ENCODE measurements at places on chromosomes 1 and 21. TPM values are rescaled to one million over a fixed set of nuclear protein-coding genes. Genes with fewer than 3 reads are reported as not detected.
A peak's percentile ranks its signal among the peaks of the same experiment; 100 is the strongest.

DNA sequence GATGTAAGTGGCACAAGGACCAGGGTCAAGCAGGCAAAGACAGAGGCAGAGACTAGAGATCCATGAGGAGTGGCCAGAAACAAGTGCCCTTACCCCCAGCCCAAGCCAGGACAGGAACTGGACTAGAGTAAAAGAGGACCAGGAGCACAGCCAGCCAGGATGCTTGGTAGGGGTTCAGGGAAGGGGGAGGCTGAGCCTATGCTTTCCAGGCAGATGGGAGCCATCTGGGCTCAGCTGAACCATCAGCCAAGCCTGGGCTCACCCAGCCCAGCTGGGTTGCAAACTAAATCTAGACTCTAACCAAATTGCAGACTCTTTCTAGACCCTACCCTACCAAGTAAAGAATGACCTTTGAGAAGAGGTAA is 15.2 kb downstream of the PDZK1IP1 start:
- no peak for DNase-seq
- peaks cover 8% of the 10 kb centered on the region for H3K27me3 ChIP-seq
- H3K27ac ChIP-seq = no peak overlapping the region
- H3K4me1 ChIP-seq = peaks cover 7% of the 10 kb centered on the region

- H3K27ac ChIP-seq = no peak overlapping the region
- no peaks in the 10 kb centered on the region for H3K4me1 ChIP-seq
- H3K27me3 ChIP-seq = no peaks in the 10 kb centered on the region
- no peak for DNase-seq
These were observed 136.8 kb upstream of the GORAB start for GRCh38 chr1:170395149-170395548.

GRCh38 chr1:190453550-190453949 is 24.1 kb downstream of the BRINP3 start:
- H3K27ac ChIP-seq = no peak overlapping the region
- no peaks in the 10 kb centered on the region for H3K4me1 ChIP-seq
- no peaks in the 10 kb centered on the region for H3K36me3 ChIP-seq
- no peaks in the 10 kb centered on the region for H3K27me3 ChIP-seq

- H3K4me1 ChIP-seq = no peaks in the 10 kb centered on the region
- no peak overlapping the region for H3K4me3 ChIP-seq
- H3K36me3 ChIP-seq = no peaks in the 10 kb centered on the region
- DNase-seq = no peak
- no peaks in the 10 kb centered on the region for H3K27me3 ChIP-seq
These were observed 16.1 kb upstream of the CLDN8 start for GRCh38 chr21:30232011-30232410.

GRCh38 chr1:203572134-203572625 is 54.5 kb upstream of the ATP2B4 start:
- H3K27ac ChIP-seq = no peak overlapping the region
- H3K4me1 ChIP-seq = no peaks in the 10 kb centered on the region
- no peak for DNase-seq
- no peak overlapping the region for H3K4me3 ChIP-seq
- H3K27me3 ChIP-seq = no peaks in the 10 kb centered on the region
- no peaks in the 10 kb centered on the region for H3K36me3 ChIP-seq

DNA sequence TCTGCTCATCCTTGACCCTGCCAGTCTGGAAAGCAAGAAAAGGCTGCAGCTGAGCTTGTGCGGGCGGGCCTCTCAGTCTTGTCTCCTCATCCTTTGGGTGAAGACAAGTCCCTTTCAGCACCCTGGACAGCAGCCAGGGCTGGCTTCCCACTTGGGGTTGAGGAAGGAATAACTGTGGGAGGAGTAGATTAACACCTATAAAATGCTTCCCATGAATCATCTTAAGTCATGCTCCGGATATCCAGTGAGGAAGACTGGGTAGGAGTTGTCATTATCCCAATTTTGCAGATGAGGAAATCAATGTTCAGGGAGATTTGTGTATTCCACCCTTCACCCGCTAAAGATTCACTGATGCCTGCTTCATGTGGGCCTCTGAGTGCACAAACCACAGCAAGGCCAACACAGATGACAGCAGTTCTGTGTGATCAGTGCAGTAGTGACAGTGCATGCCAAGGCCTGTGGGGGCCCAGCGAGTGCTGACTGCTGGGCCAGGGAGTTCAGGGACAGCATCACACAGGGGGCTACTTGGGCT is 20.1 kb upstream of the COL16A1 start:
- H3K27me3 ChIP-seq = no peaks in the 10 kb centered on the region
- no peaks in the 10 kb centered on the region for H3K4me1 ChIP-seq
- no peaks in the 10 kb centered on the region for H3K36me3 ChIP-seq
- H3K4me3 ChIP-seq = no peak overlapping the region
- DNase-seq = no peak

Gene ZNF593OS
- total RNA-seq = not detected

GRCh38 chr1:44049839-44050238 is 18.6 kb upstream of the SLC6A9 start:
- H3K4me3 ChIP-seq = no peak overlapping the region
- no peak for DNase-seq
- no peaks in the 10 kb centered on the region for H3K36me3 ChIP-seq
- no peak overlapping the region for H3K27ac ChIP-seq
- H3K4me1 ChIP-seq = no peaks in the 10 kb centered on the region
- no peaks in the 10 kb centered on the region for H3K27me3 ChIP-seq

GRCh38 chr1:106249365-106249764 is 807.1 kb upstream of the PRMT6 start:
- DNase-seq = no peak

Gene SUMO3
- total RNA-seq = 65.8 TPM

Gene CD46
- 123 TPM for total RNA-seq

Gene TTC39A
- not detected for total RNA-seq

Gene PRKAA2
- not detected for total RNA-seq

DNA sequence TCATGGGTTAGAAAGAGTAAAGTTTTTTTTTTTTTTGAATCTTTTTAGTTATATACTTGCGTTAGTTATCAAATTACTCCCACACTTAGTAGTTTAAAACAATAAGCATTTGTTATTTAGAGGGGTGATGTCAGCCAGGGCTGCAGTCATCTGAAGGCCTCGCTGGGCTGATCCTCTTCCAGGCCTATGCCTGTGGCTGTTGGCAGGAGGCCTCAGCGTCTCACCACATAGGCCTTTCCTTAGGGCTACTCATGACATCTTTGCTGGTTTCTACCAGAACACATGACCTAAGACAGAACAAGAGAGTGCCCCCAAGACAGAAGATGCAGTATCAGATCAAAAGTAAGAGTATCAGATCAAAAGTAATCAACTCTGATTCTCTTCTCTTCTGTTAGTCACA is 167.4 kb downstream of the HHAT start:
- H3K4me3 ChIP-seq = no peak overlapping the region
- no peaks in the 10 kb centered on the region for H3K27me3 ChIP-seq
- H3K27ac ChIP-seq = no peak overlapping the region
- H3K4me1 ChIP-seq = no peaks in the 10 kb centered on the region
- no peaks in the 10 kb centered on the region for H3K36me3 ChIP-seq
- DNase-seq = no peak

DNA sequence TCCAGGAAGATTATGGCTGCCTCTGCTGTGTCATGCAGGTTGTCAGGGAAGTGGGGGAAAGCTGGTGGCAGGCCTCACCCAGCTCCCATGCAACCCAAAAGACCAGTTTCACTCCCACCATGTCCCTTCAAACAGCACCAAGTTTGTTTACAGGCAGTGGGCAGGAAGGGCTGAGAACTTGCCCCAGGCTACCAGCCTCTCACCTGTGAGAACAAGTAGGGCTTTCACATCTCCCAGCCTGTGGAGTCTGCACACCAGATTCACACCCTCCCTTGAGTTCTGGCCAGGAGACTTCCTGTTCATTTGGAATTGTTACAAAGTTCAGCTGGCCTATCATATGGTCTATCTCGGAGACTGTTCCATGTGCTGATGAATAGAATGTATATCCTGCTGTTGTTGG is 27.8 kb downstream of the RPAP2 start:
- no peak for DNase-seq
- no peak overlapping the region for H3K4me3 ChIP-seq
- no peaks in the 10 kb centered on the region for H3K4me1 ChIP-seq
- H3K36me3 ChIP-seq = peaks cover 20% of the 10 kb centered on the region

DNA sequence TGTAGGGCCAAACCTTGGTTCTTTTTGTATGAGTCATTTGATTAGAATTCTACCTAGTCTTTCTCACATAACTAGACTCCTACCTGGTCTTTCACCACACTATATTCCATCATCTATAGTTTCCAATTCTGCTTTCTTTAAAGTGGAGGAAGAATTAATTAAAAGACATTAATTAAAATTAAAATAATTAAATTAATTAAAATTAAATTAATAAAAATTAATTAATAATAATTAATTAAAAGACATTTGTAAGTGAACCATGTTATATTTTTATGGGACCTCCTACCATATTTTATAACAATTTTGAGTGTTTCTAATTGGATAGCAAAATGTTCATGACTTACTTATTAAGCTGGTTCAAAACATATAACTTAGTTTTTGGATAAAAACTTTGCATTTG is 77.4 kb downstream of the CCDC18 start:
- no peak overlapping the region for H3K4me3 ChIP-seq
- no peak for DNase-seq
- no peaks in the 10 kb centered on the region for H3K27me3 ChIP-seq
- H3K27ac ChIP-seq = no peak overlapping the region
- H3K36me3 ChIP-seq = peaks cover 14% of the 10 kb centered on the region
- H3K4me1 ChIP-seq = no peaks in the 10 kb centered on the region

Gene TMEM201
- 12.1 TPM for total RNA-seq

Gene TSPEAR
- not detected for total RNA-seq

DNA sequence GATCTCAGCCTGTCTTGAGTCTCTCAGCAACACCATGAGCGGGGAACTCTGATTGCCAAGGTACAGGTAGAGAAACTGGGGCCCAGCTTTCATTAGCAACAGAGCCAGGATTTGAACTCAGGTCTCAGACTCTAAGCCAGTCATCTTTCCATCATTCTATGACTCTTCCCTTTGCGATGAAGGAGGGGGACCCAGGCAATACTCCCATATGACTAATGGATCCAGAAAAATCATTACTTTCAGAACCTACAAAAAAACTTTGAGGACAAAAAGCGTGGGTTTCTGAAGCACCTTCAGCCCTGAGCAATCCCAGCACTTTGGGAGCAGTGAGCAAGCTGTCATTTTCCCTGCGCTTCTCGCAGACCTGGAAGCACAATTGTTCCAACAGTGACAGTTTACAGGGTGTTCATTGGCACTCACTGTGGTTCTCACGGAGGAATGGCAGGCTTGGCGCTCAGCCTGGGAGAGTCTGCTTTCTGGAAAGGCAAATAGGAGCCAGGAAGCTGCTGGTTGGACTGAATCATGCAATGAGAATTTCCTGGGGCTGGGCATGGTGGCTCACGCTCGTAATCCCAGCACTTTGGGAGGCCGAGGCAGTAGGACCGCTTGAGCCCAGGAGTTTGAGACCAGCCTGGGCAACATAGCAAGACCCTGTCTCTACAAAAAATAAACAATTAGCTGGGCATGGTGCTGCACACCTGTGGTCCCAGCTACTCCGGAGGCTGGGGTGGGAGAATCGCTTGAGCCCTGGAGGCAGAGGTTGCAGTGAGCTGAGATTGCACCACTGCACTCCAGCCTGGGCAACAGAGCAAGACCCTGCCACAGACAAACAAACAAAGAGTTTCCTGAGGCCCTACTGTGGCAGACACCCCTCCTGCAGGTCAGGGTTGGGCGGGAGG is 40.1 kb downstream of the SLC2A7 start:
- no peaks in the 10 kb centered on the region for H3K36me3 ChIP-seq
- H3K27ac ChIP-seq = no peak overlapping the region
- no peak overlapping the region for H3K4me3 ChIP-seq
- H3K4me1 ChIP-seq = peaks cover 18% of the 10 kb centered on the region
- H3K27me3 ChIP-seq = no peaks in the 10 kb centered on the region

- H3K27me3 ChIP-seq = peaks cover 2% of the 10 kb centered on the region
- H3K4me3 ChIP-seq = no peak overlapping the region
- DNase-seq = no peak
- H3K27ac ChIP-seq = no peak overlapping the region
- H3K4me1 ChIP-seq = no peaks in the 10 kb centered on the region
These were observed 84.5 kb downstream of the PLXNA2 start for GRCh38 chr1:208159555-208160258.

Gene SPRR1A
- not detected for total RNA-seq

Gene GNAT2
- not detected for total RNA-seq

Gene EFNA4
- 6.1 TPM for total RNA-seq

- H3K4me1 ChIP-seq = peaks cover 58% of the 10 kb centered on the region
- peak overlapping the region; percentile 98 for H3K4me3 ChIP-seq
- H3K27ac ChIP-seq = peak overlapping the region; percentile 86
- peak; percentile 35 for DNase-seq
- H3K27me3 ChIP-seq = no peaks in the 10 kb centered on the region
- peaks cover 5% of the 10 kb centered on the region for H3K36me3 ChIP-seq
These were observed 3.5 kb upstream of the FCMR start for GRCh38 chr1:206925106-206925736.

DNA sequence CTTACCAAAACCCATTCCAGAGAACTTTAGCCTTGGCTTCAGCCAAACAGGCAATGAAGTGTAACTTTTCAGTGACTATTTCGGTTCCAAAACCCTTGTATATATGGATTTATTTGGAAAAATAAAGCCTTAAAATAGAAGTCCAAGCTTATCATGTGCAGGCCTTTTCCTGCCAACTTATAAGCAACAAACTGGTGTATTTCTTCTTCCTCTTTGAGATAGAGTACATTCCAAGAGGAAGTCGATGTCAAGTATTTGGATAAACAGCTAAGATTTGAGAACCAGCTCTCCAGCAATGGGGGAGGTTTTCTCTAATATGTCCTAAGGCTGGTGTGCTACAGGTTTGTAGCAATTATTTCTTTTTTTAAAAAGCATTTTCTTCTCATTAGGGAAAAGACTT is 407.8 kb downstream of the DUSP10 start:
- no peaks in the 10 kb centered on the region for H3K27me3 ChIP-seq
- H3K27ac ChIP-seq = no peak overlapping the region
- H3K4me1 ChIP-seq = no peaks in the 10 kb centered on the region
- DNase-seq = no peak

GRCh38 chr1:33397994-33398393 is 32.9 kb downstream of the PHC2 start:
- peaks cover 9% of the 10 kb centered on the region for H3K27me3 ChIP-seq

DNA sequence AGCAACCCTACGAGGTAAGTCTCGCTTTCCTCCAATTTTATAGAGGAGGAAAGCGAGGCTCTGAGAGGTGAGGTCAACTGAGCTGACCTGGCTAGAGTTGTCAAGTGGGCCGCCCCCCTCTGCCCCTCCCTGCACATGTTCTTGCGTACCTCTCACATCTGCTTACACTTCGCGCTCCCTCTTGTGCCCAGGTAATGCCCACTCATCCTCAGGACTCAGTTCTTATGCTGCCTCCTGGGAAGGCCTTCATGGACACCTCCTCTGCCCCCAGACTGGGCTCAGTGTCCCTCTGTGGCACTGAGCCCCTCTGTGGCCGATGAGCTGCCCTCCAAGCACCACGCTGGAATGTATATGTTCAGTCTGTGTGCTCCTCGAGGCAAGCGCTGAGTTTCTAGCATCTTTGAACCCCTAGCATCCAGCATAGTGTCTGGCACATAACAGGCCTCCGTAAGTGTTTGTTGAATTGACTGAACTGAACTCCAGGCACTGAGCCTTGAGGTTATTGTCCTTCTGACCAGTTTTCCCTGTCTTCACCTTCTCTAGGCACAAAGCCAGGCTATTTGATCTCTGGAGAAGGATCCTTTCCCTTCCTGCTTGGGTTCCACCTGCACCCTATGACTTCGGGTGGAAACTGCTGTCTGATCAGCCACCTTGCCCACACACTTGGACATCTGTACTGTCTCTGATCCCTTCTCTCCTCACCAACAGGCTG is 13.5 kb downstream of the MOV10 start:
- H3K4me1 ChIP-seq = no peaks in the 10 kb centered on the region
- no peaks in the 10 kb centered on the region for H3K27me3 ChIP-seq
- DNase-seq = no peak

Gene MROH9
- total RNA-seq = not detected
